ENCODE measurements at places on chromosomes 5 and 9. TPM values are rescaled to one million over a fixed set of nuclear protein-coding genes. Genes with fewer than 3 reads are reported as not detected.

The LRRC70 gene
- 0.77 TPM for total RNA-seq

The SLC2A8 gene
- 50.7 TPM for total RNA-seq

The PKD2L2 gene
- not detected for total RNA-seq

The SPAAR gene
- not detected for total RNA-seq

Data from progenitor cell of endocrine pancreas (in vitro differentiated cells).